ENCODE measurements at places on chromosomes 4 and X.

DNA sequence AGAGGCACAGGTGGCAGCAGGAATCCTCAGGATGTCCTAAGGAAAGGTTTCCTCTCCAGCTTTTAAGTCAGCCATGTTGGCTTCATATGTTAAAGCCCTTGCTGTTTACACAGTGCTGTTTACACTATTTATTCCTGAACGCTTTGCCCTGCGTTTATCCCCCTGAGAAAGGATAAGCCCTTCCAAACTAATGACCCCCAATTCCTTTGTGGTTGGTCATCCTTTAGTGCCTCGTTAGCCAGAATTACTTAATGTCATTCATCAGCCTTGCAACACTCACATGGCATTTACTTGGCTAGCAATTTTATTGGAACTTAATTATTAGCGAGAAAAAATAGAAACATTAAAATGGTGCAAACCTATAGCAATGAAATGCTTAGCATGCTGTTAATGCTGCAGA lies 23.8 kb downstream of the VCX2 start:
- no peak for DNase-seq

DNA sequence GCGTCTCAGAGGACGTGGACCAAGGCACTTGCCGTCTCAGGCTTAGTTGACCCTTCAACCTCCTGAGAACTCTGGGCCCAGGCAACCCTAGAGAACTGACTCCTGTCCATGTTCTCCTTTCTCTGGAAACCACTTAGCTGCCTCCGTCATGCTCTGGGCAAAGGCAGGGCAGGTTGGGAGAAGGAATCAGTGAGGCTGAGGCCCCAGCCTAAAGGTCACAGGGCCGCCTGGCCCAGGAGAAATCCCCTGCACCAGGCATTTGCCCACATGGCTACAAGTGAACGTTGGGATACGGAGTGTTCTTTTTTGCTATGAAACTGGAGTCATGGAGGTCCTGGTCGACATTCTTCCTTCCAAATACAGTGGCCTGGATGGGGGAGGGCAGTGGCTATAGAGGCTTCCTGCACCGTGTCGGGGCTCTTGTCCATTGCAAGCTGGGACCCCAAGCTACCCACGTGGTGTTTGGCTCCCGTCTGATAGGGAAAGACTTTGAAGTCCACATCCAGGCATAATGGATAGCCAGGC lies 76.0 kb downstream of the CRMP1 start:
- no peak for DNase-seq

- DNase-seq = no peak
Measured at GRCh38 chrX:72123471-72124185, 8.1 kb downstream of the RTL5 start.

DNA sequence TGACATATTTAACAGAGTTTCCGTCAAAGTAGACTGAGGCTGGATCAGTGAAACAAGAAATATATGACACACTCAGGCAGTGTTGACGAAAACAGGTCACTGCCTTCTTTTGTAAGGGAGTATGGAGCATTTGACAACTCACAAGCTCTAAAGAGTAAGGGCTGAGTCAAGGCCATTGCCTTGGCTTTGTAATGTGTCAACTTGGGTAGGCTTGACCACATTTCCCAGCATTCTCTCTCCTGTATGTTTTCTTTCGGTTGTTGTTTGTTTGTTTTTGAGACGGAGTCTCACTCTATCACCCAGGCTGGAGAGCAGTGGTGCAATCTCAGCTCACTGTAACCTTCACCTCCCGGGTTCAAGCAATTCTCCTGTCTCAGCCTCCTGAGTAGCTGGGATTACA lies 125.0 kb upstream of the MBNL3 start:
- DNase-seq = no peak

- no peak for DNase-seq
Measured at GRCh38 chr4:104905546-104905945, 241.1 kb upstream of the TET2 start.

DNA sequence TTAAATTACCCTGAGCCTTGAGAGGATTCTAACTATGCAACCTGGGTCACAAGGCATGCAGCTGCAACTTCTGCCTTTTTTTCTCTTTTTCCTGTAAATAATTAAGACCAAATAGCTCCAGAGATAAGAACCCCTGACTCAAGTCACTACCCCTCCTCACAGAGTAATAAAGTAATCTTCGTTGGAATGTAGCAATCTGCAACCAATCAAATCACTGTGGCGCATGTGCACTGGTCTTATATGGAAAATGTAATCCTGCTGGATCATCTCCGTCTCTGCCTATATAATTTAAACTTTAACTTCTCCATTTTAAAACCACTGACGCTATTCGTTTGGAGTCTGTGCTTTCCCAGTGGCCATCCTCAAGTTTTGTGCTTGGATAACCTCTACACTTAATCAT lies 6.1 kb upstream of the EFHC2 start:
- no peak for DNase-seq

DNA sequence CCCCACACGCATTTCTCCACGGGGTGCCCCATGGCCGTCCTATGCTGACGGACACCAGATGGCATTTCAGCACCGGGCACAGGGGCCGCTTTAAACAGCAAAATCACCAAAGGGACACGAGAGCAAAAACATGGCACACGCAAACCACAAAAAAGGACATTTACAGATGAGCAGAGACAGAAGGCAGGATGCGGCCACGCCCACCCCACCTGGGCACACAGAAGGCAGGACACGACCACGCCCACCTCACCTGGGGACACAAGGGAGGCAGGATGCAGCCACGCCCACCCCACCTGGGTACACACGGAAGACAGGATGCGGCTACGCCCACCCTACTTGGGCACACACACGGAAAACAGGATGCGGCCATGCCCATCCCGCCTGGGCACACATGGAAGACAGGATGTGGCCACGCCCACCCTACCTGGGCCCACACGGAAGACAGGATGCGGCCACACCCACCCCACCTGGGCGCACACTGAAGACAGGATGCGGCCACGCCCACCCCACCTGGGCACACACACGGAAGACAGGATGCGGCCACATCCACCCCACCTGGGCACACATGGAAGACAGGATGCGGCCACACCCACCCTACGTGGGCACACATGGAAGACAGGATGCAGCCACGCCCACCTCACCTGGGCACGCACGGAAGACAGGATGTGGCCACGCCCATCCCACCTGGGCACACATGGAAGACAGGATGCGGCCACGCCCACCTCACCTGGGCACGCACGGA lies 69.1 kb downstream of the FAM53A start:
- no peak for DNase-seq

DNA sequence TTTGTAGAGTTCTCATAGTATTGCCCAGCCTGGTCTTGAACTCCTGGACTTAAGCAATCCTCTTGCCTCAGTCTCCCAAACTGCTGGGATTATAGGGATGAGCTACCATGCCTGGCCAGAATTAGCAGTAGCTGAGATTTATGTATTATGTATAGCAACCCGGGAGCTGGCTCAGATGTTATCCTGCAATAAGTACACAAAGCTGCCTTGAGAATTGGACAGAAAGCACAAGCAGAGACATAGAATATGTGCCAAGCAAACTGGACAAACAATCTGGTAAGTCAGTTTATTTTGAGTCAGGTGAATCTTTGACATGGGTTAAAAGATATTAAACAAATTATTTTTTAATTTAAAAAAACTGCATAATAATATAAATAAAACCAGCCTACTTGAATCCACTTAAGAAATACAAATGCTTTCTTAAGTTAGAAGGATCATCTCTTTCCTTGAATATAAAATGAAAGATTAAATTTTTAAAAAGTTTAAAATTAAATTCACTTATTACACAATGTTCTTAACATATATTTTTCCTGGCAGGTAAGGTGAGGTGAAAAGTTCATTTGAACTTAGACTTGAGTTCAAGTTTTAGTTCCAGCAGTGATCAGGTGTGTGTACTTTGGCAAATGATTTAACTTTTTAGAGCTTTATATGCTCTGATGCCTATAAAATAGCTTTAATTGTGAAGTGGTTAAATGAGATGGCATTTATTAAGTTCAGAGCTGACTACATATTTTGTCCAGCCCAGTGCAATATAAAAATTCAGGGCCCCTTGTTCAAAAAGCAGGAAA lies 87.8 kb upstream of the ACSL1 start:
- no peak for DNase-seq

- DNase-seq = no peak
Measured at GRCh38 chr4:19241895-19242294, 1009.8 kb upstream of the SLIT2 start.

- DNase-seq = no peak
Measured at GRCh38 chr4:179447308-179447707, 2005.1 kb upstream of the AGA start.

- no peak for DNase-seq
Measured at GRCh38 chr4:85928775-85929591, 430.9 kb downstream of the MAPK10 start.

GRCh38 chr4:38367642-38368174 lies 296.3 kb upstream of the KLF3 start:
- DNase-seq = no peak
